ENCODE measurements at places on chromosomes 6 and 20.

DNA sequence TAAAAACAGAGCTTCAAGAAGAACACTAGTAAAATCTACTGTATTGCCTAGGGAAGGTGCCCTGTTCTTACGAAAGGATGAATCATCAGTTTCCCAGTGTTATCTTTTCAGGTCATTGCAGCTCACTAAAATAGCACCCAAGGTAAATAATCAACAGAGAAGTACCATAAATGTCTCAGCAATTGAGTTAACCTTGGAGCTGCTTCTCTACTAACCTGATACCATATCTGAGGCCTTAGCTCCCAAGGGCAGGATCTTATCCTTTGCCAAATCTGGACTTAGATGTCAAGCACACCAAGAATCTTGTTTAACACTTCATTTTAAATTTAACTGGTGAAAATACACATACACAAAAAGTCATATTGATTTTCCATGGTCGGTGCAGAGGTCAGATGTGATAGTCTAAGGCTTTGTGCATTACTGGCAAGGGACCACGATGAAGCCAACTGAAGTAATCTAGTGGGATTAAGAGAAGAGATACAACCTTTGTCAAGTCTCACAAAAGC, 81.5 kb downstream of the EDN1 start:
- no peak for DNase-seq

GRCh38 chr6:10203651-10204050, 211.2 kb downstream of the TFAP2A start:
- DNase-seq, result no peak

DNA sequence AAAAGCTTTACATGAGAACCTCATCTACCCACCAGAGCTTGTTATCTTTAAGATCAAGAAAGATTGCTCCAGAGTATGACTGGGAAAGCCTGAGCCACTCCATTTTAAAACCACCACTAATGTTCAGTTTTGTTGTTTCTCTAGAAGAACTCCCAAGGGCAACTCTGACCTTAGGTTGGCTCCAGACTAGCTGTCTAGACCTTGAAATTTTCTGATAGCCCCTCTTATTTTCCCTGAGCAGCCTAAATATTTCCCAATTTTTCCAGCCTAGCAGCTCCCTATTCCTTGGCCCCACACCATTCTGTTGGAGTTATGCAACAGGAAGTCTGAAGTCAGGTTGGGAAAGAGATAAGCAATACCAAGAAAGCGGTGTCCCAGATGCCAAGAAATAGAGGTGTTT, 84.6 kb upstream of the TCF21 start:
- no peak for DNase-seq

GRCh38 chr6:80872951-80873308, 766.5 kb downstream of the BCKDHB start:
- DNase-seq, result no peak

- DNase-seq, result no peak
Measured at GRCh38 chr20:44073011-44073674, 113.8 kb downstream of the JPH2 start.

GRCh38 chr20:57374931-57375651, 16.1 kb upstream of the RBM38 start:
- peak; percentile 62 for DNase-seq
